ENCODE measurements at places on chromosomes 5 and 9.

GRCh38 chr5:77662635-77663034 is 24.1 kb upstream of the OTP start:
- no peak overlapping the region for H3K4me3 ChIP-seq
- no peaks in the 10 kb centered on the region for H3K4me1 ChIP-seq
- H3K36me3 ChIP-seq, result no peaks in the 10 kb centered on the region
- H3K27me3 ChIP-seq, result no peaks in the 10 kb centered on the region

GRCh38 chr5:154740957-154741356 is 14.2 kb upstream of the LARP1 start:
- H3K4me1 ChIP-seq, result peaks cover 2% of the 10 kb centered on the region
- H3K27me3 ChIP-seq, result no peaks in the 10 kb centered on the region
- no peak for DNase-seq
- H3K36me3 ChIP-seq, result no peaks in the 10 kb centered on the region

GRCh38 chr9:125416517-125416916 is 154.9 kb downstream of the GAPVD1 start:
- no peaks in the 10 kb centered on the region for H3K4me1 ChIP-seq
- H3K27me3 ChIP-seq, result no peaks in the 10 kb centered on the region
- H3K4me3 ChIP-seq, result no peak overlapping the region

DNA sequence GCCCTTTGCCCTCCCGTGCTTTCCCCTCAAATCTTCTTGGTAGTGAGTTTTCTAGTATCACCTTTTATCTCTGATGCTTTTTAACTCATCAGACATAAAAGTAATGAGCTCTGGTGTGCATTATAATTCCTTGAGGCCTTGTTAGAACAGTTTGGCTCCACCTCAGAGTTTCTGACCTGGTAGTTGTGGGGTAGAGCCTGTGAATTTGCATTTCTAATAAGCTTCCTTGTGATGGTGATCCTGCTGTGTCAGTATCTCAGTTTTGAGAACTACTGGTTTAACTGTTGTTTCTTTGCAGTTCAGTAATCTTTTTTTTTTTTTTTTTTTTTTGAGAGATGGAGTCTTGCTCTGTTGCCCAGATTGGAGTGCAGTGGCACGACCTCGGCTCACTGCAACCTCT is 31.1 kb downstream of the UBE2D2 start:
- no peak overlapping the region for H3K27ac ChIP-seq
- DNase-seq, result no peak
- no peak overlapping the region for H3K4me3 ChIP-seq
- H3K36me3 ChIP-seq, result no peaks in the 10 kb centered on the region

DNA sequence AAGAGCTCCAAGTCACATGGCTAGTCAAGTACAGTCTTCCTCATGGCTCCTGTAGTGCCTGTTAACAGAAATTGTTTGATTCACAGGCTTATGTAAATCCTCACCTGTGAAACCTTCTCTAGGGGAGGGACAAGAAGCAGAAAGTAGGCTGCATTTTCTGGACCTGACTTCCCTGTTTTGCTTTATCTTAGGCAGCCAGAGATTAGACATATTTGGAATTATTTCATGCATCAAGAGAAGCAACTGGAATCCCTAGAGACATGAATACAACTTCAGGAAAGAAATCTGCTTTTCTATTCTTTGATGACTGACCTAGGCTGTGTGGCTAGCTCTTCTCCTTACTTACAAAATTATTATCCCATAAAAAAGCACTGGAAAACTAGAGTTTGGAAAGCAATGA is 52.3 kb downstream of the CAST start:
- H3K4me3 ChIP-seq, result no peak overlapping the region
- H3K27me3 ChIP-seq, result no peaks in the 10 kb centered on the region
- H3K36me3 ChIP-seq, result no peaks in the 10 kb centered on the region

DNA sequence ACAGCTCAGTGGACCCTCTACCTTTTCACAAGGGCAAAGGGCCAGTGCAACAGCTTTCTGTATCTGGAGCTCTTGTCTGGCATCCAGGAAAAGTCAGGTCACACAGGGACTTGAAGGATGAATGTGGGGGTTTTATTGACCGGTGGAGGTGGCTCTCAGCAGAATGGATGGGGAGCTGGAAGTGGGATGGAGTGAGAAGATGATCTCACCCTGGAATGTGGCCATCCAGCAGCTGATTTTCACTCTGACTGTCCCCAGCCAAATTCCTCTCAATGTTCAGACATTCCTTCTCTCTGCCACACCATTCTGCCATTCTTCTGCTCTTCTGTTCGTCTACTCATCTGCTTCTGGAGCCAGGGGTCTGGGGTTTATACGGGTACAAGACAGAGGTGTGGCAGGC is 1119.9 kb downstream of the TAF11L14 start:
- DNase-seq, result peak; percentile 63
- H3K4me1 ChIP-seq, result no peaks in the 10 kb centered on the region
- H3K4me3 ChIP-seq, result no peak overlapping the region
- no peaks in the 10 kb centered on the region for H3K36me3 ChIP-seq
- H3K27ac ChIP-seq, result no peak overlapping the region
